ENCODE measurements at places on chromosomes 13 and 19.

GRCh38 chr19:750640-751423 lies at the start of gene MISP:
Gene MISP (plus strand): TSS chr19:751112. CDS start chr19:756947, 5,835 bp downstream.
- no peak for DNase-seq

DNA sequence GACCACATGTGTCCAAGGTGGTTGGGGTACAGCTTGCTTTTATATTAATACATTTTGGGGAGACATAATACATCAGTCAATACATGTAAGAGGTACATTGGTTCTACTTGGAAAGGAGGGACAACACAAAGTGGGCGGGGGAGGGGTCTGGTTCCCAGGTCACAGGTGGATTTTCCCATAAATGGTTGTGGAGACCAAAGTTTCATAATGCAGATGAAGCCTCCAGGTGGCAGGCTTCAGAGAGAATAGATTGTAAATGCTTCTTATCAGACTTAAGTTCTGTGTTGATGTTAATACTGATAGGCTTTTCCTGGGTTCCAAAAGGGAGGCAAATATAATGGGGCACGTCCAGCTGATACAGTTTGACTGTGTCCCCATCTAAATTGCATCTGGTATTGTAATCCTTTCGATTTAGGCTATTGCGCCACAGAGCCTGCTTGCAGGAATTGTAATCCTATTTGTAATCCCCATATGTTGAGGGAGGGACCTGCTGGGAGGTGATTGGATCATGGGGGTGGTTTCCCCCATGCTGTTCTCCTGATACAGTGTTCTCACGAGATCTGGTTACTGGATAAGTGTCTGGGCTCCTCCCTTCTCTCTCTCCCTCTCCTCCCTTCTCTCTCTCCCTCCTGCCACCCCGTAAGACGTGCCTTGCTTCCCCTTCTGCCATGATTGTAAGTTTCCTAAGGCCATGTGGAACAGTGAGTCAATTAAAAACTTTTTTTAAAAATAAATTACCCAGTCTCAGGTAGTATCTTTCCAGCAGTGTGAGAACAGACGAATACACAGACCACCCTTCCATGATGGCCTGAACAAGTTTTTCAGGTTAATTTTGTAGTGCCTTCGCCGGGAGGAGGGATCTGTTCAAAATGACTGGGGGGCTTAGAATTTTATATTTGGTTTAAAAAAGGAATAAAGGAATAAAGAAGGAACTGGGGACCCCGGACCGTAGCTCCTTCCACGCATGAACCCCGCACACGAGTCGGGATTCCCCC lies 44.9 kb downstream of the ZNF823 start:
- DNase-seq, result no peak

GRCh38 chr13:71089056-71089455 lies 777.9 kb downstream of the DACH1 start:
- DNase-seq, result no peak

- DNase-seq, result no peak
These were observed 35.5 kb downstream of the TMED1 start for GRCh38 chr19:10800488-10800887.

- DNase-seq, result no peak
These were observed 62.4 kb upstream of the GJB6 start for GRCh38 chr13:20294497-20294896.

DNA sequence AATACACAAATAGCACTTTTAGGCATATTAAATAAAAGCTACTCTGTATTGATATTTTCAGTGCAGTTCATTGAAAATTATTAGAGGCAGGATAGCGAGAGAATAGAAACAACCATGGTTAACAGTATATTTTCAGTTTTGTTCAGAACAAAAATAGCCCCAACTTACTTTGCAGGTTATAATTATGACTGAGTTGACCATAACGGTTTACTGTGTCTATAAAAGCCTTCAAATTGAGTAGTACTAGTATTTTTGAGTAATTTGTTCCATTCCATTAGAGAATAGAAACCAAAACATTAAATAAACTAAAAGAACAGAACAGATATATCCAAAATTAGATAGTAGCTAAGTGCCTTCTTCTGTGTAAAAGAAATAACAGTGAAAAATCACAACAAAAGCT lies 1108.4 kb upstream of the PCDH20 start:
- DNase-seq, result no peak

DNA sequence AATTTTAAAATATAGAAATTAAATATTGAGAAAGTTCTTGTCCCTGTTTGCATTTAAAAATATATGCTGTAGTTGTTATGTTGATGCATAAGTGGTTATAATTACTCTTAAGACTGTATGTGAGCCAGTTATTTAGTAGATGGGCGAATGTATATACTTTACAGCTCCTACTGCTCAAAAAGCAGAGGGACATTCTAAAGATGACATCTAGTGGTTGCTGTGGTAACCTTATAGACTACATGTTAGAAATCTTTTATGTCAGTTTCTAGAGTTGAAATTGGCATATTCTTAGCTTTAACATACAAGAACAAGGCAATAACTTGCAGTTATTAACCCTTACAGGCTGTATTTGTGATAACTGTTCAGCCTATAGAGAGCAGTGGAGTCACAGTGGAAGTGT lies 160.5 kb downstream of the OLFM4 start:
- DNase-seq, result no peak

DNA sequence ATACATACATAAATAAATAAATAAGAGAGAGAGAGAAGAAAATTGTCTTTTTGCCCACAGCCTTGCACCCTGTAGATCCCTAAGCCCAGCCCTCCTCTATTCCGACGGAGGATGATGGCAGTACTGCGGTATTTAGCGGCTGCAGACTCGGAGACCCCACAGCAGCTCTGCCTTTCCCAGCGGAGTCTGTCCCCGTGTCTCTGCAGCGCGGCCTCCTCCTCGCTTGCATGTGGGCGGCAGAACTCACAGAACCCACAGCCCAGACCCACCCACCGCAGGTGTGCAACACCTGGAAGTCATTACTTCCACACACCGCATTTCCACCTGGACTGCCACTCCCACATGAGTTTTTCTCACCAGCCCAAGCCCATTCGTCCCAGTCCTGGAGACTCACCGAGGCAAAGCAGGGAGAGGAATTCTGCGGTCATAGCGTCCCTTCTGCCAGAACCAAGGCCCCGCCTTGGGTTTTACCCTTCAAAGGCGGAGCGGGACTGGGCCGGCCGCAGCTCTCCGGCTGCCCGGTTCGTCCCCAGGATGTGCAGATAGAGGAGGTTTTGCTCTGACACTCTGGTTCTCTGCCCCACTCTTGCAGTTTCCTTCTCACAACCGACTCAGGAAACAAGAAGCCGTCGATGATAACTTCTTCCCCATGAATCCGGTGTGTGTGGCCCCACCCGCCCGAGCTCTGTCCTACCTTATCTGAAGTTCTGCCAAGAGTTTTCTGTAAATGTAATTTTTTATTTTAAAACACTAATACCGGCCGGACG lies at the start of gene VSTM1:
Gene VSTM1, minus strand, starts transcription at position 548 of the 767 bp plus-strand sequence. Its CDS starts 120 bp downstream, at position 428.
- no peak for DNase-seq

- no peak for DNase-seq
These were observed 757.3 kb downstream of the EFNB2 start for GRCh38 chr13:105778196-105778595.

GRCh38 chr13:107157271-107157670 lies 589.3 kb upstream of the ARGLU1 start:
- no peak for DNase-seq

DNA sequence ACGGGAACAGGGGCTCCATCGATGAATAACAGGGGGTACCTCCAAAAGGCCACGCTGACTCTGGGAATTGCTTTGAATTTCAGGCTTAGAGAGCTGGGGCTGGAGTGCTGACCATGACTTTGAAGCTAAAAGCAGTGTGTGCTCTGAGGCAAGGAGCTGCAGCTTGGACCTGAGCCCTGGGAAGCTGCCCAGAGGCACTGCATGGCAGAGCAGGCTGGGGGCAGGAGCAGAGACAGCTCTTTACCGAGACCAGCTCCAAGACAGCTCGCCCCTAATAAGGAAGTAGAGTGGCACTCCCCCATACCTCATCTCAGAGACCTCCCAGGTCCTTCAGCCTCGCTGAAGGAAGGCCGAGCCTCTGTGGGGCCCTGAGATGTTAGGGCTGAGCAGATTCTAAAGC lies 200.2 kb downstream of the COL4A1 start:
- DNase-seq, result no peak

DNA sequence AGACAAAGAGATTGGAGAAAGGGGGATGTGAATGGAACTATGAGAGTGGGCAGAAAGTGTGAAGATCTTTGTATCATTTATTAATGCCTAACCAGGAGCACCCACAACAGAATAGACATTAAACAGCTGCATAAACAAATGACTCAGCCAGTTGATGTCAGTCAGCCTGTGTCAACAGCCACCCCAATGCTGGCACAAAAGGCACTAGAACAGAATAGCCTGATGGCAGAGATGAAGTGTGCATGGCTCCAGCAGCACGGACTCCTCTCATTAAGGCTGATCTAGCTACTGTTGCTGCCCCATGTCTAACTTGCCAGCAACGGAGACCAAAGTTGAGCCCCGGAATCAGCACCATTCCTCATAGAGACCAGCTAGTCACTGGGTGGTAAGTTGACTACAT lies 7.8 kb downstream of the CPB2 start:
- DNase-seq, result no peak

- no peak for DNase-seq
These were observed 16.3 kb upstream of the ADPRHL1 start for GRCh38 chr13:113469582-113469981.

DNA sequence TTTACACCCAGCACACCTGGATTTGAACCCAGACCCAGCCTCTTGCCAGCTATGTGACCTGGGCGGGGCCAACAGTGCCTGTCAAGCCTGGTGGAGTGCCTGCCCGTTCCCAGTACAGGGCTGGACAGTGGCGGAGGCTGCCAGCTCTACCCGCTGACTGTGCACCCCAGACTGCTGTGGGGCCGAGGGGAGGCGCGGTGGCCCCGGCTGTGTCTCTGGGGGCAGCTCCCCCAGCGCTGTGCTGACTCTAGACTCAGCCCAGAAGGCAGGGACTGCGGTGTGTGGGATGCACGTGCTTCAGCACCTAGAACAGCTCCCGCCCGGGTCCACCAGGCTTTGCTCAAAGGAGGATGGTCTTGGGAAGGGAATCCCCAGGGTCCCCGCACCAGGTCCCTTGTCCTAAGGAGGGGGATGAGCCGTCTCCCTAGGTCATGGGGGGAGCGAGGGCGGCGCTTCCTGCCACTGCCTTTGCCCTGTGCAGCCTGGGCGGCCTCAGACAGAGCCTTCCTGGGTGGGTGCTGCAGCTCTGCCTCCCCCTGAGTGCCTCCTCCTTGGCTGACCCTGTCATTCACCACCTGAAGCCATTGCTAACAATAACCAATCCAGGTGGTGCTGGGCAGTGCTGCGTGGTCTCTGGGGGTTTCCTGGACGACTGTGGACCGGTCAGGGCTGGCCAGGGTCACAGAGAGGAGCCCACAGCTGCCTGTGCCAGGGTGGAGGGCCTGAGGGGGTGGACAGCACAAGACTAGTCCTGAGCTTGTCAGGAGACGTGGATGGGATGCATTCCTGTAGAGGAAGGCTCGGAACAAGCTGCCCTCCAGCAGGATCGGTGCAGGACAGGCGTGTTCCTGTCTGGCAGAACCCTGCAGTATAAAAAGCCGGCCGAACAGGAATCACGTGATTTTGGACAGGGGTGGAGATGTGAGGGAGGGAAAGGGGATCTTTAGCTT lies 18.6 kb downstream of the TMEM255B start:
- no peak for DNase-seq

GRCh38 chr19:900043-900301 lies 6.7 kb downstream of the RNU6-9 start:
- no peak for DNase-seq

DNA sequence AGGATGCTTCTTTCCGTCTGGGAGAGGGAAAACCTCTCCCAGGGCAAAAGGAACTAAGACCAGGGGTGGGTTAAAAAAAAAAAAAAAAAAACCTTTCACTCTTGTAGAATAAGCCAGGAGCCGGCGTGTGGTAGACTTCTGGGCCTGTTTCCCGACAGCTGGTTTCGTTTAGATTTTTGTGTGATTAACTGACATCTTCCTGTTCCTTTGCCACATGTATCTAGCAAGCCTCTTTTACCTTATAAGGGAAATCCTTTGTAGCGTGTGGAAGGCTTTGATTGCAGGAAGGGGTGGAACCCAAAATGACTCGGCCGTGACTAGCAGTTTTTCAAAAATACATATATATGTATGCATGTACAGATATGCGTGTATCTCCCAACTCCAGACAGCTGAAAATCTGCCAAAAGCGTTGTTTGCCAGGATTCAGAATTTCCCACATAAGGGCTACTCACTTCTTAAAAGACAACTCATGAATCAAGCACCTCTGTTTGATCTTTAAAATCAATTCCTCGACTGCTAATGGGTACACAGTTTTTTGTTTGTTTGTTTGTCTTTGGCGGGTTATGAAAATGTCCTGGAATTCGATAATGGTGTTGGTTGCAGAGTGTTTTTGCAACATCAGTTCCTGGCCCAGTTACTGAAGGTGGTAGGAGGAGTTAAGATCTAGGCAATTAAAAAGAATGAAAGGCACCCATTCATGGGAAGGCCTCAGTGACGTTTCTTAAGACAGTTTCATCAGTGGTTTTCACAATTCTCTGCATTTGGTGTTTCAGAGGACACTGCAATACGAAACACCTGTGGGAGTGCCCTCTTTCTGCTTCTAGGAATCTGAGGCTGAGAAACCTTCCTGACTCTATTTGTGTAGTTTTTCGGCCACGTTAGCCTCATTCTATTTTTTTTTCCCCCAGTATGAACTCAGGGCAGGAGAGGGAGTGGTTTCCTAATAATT lies 2.7 kb downstream of the TPM4 start:
- DNase-seq, result peak; percentile 59

DNA sequence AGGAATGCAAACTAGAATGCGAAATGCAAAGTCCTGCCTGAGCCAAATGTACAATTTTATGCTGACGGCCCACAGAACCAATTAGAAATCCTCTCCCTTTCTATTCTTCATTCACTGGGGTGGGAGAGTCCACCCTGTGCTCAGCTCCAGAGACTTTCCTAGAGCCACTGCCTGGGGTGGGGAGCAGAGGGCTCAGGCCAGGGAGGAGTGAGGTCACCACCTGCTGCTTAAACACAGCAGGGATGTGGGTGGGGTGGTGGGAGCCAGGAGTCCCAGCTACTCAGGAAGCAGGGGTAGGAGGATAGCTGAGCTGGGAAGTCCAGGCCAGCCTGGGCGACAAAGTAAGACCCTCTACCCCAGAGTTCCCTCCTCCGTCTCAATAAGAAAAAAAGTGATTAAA lies 26.9 kb upstream of the ZNF83 start:
- DNase-seq, result no peak

DNA sequence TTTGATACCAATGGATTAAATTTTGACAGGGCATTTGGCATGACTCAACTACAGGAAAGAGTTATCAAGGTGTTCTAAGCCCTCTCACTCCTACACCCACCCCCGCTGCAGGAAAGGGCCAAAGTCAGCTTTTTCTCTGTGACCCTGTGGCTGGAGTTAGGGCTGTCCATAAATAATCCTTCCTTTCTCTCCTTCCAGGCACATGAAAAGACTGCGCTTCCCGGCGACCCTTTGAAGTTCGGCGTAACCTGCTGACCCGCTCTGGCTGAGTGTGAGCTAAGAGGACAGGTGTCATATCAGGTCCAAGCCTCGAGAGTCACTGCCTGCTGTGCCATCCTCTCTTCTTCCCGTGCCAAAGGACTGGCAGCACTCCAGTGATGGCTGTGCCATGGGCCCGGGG lies 25.6 kb downstream of the ZNF114 start:
- no peak for DNase-seq

All from stimulated activated naive CD8-positive, alpha-beta T cell treated with anti-CD3 and anti-CD28 coated beads, Interleukin-15, Interleukin-2, amounts not matched to agents 100 U/mL and 50 U/mL, for 24 hours (primary cell).